ENCODE measurements at places on chromosomes 2 and 18.
A peak's percentile ranks its signal among the peaks of the same experiment; 100 is the strongest.

- no peak for DNase-seq
Measured at GRCh38 chr18:56575819-56576663, 62.4 kb downstream of the TXNL1 start.

- DNase-seq, result no peak
Measured at GRCh38 chr2:3440477-3440876, 61.0 kb downstream of the TRAPPC12 start.

- no peak for DNase-seq
Measured at GRCh38 chr18:27948986-27949385, 227.9 kb downstream of the CDH2 start.

- no peak for DNase-seq
Measured at GRCh38 chr2:1674766-1675397, 69.4 kb downstream of the PXDN start.

DNA sequence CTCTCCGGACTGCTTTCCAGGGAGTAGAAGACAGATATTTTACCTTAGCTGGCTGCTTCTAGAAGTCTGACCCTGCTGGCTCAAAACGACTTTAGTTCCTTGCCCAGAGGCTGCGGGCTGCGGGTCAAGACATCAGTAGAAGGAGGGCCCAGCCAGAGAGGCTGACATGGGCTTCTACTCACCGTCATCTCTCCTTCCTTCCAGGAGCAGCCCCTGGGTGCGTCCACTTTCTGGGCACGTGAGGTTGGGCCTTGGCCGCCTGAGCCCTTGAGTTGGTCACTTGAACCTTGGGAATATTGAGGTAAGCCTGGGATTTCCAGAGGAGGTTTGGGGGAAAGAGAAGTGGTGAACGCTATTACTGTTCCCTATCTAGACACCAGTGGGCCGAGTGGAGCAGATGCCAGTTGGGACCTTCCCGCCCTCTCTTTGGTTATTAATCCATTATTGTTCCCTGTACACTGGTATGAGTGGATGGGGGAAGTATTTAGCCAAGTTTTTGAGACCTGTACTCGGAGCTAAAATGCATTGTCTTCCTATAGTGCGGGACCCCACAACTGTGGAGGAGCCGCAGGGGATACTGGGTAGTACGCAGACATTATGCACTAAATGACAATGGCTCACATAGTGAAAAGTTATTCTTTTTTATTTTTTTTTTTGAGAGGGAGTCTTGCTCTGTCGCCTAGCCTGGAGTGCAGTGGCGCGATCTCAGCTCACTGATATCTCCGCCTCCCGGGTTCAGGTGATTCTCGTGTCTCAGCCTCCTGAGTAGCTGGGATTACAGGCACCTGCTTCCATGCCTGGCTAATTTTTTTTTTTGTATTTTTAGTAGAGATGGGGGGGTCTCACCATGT is 26.3 kb upstream of the CASP8 start:
- peak; percentile 25 for DNase-seq

DNA sequence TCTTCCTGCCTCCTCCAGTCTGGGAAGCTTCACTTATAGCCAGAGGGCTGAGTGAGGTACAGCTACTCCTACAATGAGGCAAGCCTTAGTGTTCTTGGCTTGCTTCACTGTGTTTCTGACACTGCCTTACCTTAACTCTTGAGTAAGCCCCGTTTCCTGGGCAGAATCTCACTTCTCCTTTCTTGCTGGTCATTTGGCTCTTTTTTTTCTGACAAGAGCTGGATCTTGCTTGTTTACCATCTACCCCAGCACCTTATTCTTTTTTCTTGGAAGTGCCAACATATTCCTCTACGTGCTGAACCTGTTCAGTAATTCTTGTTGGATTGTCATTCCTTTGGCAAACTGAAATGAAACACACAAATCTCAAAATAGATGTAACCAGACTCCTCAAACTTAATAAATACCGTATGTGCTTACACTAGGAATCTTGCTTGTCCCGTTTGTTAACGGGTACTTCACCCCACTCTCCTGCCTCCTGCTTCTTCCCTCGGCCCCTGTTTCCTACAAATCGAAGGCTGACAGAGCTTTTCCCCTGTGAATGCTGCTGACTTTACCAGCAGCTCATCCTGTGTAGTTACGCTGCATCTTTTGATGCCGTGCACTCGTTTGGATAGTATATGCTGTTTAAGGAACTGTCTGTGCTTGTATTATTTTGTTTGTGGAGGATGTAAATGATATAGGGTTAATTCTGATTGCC is 132.2 kb downstream of the FMNL2 start:
- no peak for DNase-seq

- peak; percentile 71 for DNase-seq
Measured at GRCh38 chr2:37832590-37833197, 92.4 kb upstream of the RMDN2 start.

DNA sequence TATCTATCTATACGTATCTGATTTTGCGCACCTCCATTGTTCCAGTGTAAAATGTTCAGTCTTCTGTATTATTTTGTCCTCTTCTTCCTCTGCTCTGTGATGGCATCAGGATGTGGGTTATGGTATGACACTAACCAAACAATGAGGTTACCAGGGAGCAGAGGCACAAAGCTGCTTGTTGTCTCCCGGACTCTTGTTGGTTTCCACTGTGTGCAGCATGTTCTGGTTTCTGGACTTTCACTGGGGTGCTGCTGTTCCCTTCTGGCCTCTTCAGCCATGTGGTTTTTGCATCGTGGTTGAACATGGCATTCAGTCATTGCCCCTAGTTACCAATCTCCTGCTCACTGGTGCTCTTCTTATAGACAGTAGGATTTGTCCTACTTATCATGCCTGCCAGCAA is 665.9 kb downstream of the CBLN2 start:
- DNase-seq, result no peak

GRCh38 chr2:134718023-134718816 is 580 bp downstream of the TMEM163 start:
- no peak for DNase-seq

GRCh38 chr2:150427298-150427697 is 60.2 kb downstream of the RND3 start:
- DNase-seq, result no peak

- DNase-seq, result no peak
Measured at GRCh38 chr18:7871560-7872456, 304.7 kb downstream of the PTPRM start.

- DNase-seq, result no peak
Measured at GRCh38 chr2:100237770-100238169, 84.5 kb downstream of the LONRF2 start.

GRCh38 chr2:203871371-203871983 is 3.9 kb downstream of the CTLA4 start:
- DNase-seq, result no peak

- no peak for DNase-seq
Measured at GRCh38 chr2:45070113-45070652, 60.9 kb upstream of the SIX2 start.

GRCh38 chr2:240411261-240412160 is 24.0 kb upstream of the GPC1 start:
- no peak for DNase-seq

DNA sequence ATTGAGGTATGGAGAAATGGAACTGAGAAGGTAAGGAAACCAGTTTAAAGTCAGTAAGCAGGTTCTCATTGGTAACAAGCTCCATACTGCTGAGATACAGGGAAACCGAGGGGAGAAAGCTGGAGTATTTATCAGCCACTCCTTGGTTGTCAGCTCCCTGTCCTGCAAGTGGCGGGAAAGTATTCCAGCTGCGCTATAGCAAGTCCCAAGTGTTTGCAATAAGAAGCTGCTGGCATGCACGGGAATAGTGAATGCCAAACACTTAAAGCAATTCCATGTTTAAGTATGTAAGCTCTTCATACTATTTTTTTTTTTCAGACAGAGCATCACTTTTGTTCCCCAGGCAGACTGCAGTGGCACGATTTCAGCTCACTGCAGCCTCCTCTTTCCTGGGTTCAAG is 1601.1 kb downstream of the SUCLG1 start:
- no peak for DNase-seq

DNA sequence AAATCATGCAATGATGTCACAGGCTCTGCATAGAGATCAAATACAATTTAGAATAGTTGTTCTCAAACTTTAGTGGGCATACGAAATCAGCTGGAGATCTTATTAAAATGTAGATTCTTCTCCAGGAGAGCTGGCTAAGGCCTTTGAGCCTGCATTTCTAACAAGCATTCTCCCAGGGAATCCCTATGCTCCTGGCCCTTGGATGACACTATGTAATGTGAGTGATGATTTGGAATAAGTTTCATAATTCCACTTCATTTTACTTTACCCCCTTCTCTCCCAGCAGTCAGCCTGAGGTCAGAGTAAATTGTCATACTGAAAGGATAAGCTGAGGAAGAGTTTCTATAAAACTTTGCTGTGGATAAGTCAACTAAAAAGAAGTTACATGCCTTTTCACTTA is 189.1 kb downstream of the UBE2E3 start:
- no peak for DNase-seq

DNA sequence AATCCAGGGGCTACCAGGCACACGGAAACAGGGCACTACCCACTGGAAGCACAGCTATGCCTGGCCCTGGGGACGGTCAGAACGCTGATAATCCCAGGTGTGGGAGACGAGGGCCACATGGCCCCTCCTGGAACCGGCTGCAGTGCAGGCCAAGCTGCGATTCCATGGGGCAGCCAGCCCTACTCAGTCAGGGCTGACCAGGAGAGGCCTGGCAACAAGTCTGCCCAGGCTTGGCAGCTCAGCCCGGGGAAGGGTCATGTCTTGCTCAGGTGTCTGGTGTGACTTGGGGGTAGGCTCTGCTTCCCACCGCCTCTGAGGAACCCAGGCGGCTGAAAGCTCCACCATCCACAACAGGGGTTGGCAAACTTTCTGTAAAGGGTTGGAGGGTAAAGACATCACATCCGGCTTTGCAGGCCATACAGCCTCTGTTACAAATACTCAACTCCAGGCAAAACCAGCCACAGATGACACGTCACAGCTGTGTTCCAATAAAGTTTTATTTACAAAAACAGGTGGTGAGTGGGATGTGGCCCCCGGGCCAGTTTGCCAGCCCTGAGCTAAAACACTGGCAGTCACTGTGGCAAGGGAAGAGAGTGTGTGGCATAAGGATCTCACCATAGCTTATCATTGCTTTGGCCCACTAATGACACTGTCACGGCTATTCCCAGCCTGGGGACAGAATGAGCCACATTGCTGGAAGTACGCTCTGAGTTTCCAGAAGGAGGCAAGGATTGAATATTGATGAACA is 85.2 kb downstream of the NDUFA10 start:
- no peak for DNase-seq

DNA sequence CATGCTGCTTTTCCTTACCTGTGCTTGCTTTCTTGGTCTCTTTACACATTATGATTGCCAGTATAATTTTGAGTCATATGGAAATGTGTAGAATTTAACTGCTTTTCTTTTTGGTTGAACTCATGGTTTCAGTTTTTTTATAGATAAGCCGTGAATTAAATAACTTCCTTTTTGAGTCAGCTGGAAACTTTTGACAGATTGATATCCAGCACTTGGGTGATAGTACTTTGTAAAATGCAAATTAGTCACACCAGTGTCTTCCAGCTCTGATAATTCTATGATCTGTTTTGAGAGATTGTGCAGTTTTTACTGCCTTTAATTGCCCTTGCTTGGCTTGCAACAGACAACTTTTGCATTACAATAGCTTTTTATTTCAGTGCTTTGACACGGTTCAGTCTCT is 86.4 kb downstream of the NCOA1 start:
- no peak for DNase-seq

- no peak for DNase-seq
Measured at GRCh38 chr18:46736135-46736534, 20.7 kb downstream of the ST8SIA5 start.

DNA sequence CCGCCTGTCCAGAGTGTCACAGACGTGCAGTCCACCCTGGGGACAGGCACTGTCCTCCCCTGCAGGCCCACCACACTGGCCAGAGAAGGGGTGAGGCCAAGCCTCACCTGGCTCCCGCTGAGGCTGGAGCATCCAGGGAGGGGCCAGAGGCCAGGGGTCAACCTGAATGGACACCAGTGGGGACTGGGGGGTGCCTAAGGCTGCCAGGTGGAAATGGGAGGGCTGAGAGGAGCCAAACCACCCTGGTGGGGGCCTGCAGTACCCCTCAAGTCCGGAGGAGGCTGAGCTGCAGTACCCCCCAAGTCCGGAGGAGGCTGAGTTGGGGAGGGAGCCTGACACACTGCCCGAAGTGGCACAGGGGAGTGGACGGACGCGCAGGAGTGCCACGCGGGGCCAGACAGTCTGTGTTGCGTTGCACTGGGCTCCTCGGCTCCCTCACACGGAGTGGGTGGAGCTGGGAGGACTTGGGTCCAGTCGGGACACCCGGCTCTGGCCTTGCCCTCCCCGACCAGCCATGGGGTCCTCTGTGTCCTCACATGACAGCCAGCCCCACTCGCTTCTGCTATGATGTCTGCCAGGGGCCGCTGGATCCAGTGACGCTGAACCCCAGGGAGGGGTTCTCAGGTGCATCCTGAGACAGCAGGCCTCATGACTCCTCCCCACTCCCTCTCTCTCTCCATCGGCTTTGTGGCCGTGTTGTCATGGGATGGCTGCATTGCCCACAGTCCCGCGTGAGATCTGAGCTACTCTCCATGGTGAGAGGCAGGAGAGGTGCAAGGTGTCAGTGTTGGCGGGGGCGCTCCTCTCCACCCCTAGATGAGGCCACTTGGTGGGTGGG is 22.3 kb upstream of the GPC1 start:
- DNase-seq, result no peak

DNA sequence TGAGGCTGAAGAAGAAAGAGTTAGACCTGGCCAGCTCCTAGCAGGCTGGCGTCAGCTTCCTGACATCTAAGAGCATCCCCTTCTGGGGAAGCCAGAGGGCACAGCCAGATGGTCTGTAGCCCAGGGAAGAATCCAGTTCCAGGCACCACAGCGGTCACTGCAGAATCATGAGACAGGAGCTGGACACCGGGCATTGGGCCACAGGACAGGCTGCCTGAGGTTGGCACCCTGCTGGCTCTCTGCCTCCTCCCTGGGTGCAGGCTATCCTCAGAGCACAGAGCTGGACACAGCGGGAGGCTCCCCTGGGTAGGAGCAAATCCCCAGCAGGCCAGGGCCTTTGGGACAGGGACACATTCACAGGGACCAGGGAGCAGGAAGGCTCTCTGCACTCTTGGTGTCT is 19.8 kb upstream of the ATOH8 start:
- DNase-seq, result no peak

DNA sequence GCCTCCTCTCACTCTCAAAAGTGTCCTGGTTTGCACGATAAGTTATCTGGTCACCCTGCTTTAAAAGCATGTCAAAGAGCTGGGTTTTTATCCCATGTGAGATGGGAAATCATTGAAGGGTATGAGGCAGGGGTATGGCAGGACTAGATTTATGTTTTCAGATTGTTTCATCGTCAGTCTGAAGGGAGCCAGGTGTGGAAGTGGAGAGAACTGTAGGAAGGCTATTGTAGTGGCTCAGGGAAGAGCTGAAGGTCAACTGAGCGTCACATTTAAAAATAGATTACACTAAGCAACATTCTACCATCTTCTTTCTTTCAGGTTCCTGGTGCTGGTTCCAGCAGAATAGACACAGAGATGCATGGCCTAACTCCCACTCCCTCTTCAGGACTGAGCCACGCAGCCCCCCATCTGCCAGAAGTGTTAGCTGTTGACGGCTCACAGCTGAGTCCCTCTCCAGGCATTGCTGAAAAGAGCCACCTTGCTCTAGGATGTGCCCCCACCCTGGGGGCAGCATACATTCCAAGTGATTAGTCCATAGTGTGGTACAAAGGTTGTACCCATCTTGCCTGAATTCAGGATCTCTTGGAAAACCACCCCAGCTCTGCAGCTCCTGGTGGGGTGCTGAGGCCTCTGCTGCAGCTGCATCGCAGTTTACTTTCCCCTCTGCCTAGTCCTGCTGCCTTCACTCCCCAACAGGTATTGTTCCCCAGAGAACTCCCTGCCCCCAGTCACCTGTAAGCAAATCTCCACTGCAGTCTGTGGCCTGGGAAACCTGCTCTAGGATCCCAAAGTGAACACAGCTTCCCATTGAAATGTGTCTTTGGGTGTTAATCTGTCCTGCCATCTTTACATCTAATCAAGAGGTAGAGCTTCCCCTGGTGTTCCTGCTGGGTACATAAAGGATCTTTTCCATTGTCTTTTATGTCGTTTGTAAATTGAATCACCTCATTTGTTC is 79.5 kb upstream of the KLF7 start:
- DNase-seq, result no peak

All from stimulated activated CD4-positive, alpha-beta T cell treated with anti-CD3 and anti-CD28 coated beads, Interleukin-1b, Interleukin-23, amount 100 ng/mL, for 48 hours (primary cell).